ENCODE measurements at places on chromosomes 3 and 15.

DNA sequence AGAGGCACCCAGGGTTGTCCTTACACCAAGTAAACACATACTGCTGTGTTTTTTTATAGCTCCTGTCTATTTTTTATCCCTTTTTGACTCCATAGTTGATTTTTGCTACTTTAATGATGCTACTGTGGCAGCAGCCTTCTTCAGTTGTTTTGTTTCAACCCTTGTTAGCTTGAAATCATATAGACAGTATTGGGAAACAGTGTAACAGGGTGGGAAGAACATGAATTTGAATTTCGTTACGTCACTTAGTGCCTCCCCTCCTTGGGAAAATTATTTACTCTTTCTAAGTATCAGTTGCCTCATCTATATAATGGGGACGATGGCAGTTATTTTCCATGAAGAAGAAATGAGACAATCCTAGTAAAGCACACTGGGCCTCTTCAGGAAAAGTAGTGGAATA lies 409.8 kb upstream of the TPRG1 start:
- no peak overlapping the region for H3K27ac ChIP-seq
- H3K36me3 ChIP-seq: peaks cover 3% of the 10 kb centered on the region
- no peaks in the 10 kb centered on the region for H3K27me3 ChIP-seq
- no peak for DNase-seq

GRCh38 chr3:13782501-13782900 lies 97.4 kb downstream of the WNT7A start:
- H3K4me1 ChIP-seq: no peaks in the 10 kb centered on the region
- DNase-seq: no peak
- H3K4me3 ChIP-seq: no peak overlapping the region

DNA sequence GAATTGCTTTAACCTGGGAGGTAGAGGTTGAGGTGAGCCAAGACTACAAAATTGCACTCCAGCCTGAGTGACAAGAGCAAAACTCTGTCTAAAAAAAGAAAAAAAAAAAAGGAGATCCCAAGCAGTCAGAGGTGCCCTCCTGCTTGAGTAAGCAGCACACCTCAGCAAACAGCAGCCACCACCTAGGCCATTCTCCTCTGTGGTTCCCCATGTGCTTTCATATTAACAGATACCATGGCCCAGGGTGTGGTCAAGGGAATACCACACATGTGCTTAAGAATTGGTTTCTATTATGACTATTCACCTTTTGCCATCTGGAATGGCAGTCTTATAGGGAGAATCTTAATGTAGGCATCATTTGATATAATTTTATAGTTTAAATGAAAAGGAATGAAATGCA lies 24.7 kb upstream of the CSPG5 start:
- no peak for DNase-seq
- H3K4me3 ChIP-seq: no peak overlapping the region
- no peaks in the 10 kb centered on the region for H3K27me3 ChIP-seq
- peaks cover 23% of the 10 kb centered on the region for H3K36me3 ChIP-seq
- no peak overlapping the region for H3K27ac ChIP-seq

- H3K27ac ChIP-seq: no peak overlapping the region
- H3K27me3 ChIP-seq: no peaks in the 10 kb centered on the region
- no peak overlapping the region for H3K4me3 ChIP-seq
These were observed 6.2 kb downstream of the C15orf39 start for GRCh38 chr15:75207618-75208500.

- H3K36me3 ChIP-seq: no peaks in the 10 kb centered on the region
- H3K4me3 ChIP-seq: no peak overlapping the region
- H3K27ac ChIP-seq: no peak overlapping the region
- H3K27me3 ChIP-seq: no peaks in the 10 kb centered on the region
- DNase-seq: no peak
- H3K4me1 ChIP-seq: peaks cover 20% of the 10 kb centered on the region
These were observed 68.0 kb downstream of the CASR start for GRCh38 chr3:122251428-122251827.

- no peak overlapping the region for H3K27ac ChIP-seq
- peaks cover 3% of the 10 kb centered on the region for H3K4me1 ChIP-seq
- no peaks in the 10 kb centered on the region for H3K27me3 ChIP-seq
- H3K4me3 ChIP-seq: no peak overlapping the region
These were observed 19.4 kb downstream of the CMTM8 start for GRCh38 chr3:32257641-32258438.

- peaks cover 17% of the 10 kb centered on the region for H3K27me3 ChIP-seq
- no peak for DNase-seq
These were observed 920.7 kb upstream of the NR2F2 start for GRCh38 chr15:95409626-95410310.

DNA sequence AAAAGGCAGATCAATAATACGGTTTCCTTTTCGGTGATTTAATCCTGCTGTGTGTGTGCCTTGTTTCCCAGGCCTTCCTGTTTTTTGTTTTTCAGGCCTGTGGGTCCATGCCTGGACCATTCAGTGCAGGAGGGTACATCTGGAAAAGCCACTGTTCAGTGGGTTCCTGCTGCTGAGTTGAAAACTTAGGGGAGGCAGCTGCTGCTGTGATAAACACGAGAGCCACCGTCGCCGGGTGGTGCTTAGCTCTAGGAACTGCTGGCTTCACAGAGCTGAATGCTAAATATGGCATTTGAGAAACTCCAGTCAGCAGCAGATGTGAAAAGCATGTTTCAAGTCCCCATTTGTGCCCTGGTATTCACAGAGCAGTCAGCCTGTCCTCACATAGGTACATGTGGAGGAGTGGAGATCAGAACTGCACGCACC lies 44.0 kb downstream of the SYNM start:
- no peaks in the 10 kb centered on the region for H3K27me3 ChIP-seq
- H3K4me1 ChIP-seq: no peaks in the 10 kb centered on the region
- DNase-seq: no peak
- no peak overlapping the region for H3K4me3 ChIP-seq
- no peak overlapping the region for H3K27ac ChIP-seq
